Dermis blood vessel endothelial cell (primary cell): ENCODE measurements at places on chromosomes 2 and 18.

DNA sequence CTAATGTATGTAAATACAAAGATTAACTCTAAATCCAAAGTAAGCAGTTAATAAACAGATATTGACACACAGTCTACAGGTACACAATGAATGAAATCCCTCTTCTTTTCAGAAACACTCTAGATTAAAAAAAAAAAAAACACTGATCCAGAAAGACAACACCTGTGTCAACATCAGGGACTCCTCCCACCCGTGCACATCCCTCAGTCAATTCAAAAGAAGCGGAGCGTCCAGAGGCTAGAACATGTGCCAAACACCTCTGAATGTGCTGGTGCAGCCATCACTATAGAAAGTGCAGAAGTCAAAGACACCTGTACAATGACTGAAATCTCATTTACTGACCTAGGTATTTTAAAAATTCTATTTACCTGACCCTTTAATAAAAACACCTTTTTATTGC lies 622.6 kb upstream of the ID2 start:
- DNase-seq: no peak

- DNase-seq: no peak
Observed at GRCh38 chr2:159561786-159562185, 54.6 kb downstream of the BAZ2B start.

- DNase-seq: no peak
Observed at GRCh38 chr2:218129458-218130135, 3.8 kb downstream of the CXCR2 start.

DNA sequence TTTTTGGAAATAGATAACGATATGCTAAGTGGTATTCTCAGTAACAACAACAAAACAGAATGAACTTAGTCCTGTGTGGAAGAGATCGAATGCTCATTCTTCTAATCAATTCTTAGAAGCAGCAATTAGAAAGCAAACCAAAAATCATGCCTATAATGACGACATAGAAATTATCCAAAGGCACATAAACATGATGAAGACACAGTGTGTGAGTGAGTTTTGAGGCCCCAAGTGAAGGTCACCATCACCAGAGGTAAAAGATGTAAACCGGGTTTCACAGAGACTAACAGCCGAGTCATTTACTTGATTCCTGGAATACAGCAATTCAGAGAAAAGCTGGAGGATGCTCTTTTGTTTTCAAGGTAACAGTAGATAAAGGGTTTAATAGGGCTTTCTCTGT lies 509.2 kb downstream of the TDRD15 start:
- DNase-seq: no peak

DNA sequence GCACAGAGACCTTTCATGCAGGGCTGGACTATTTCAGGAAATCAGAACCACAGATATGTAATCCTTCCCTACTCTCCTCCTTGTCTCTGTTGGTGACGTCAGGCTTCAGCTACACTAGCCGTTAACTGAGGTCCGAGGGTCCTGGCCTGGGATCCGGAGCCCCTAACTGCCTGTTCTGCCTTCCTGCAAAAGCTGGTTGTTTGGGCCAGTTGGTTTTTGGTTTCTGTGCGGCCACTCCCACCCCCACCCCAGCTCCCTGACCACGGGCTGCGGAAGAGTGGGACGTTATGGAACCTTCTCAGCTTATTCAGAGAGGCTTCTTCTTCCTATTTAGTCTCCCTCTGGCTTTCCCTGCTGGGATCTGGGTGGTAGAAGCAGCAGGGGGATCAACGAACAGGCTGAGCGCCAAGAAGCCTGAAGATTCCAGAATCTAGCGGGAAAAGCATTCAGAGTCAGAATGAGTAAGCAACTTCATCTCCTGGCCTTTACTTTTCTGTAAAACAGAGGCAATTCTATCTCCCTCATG lies 49.3 kb upstream of the ROCK2 start:
- DNase-seq: no peak
